Peyer's patch (tissue), 4 donors: ENCODE measurements at places on chromosomes 3 and 15.

DNA sequence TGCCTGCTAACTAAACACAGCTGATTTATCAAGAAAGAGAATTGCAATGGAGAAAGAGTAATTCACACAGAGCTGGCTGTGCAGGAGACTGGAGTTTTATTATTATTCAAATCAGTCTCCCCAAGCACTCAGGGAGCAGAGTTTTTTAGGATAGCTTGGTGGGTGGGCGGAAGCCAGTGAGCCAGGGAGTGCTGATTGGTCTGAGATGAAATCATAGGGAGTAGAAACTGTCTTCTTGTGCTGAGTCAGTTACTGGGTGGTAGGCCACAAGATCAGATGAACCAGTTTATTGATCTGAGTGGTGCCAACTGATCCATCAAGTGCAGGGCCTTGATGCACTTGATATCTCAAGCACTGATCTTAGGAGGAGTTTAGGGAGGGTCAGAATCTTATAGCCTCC is 891.9 kb upstream of the CADM2 start:
- no peak for DNase-seq

- no peak for DNase-seq
Measured at GRCh38 chr15:71357321-71357732, 242.1 kb downstream of the THSD4 start.

DNA sequence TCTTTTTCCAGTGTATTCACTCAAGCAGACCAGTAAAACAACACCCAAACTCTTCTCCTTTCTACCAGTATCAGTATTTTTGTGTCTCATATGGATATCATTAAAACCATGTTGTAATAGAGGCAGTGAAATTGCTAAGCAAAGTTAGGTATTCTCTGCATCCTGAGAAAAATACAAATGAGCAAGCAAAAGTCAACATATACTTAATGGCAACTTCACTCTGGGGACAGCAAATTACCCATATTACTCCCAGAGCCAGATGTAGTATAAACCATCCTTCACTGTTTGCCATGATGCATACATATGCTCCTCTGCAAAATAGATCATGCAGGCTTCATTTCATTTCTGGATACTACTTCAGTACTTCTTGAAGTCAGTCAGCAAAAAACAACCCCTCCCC is 22.1 kb downstream of the UBA5 start:
- no peak for DNase-seq

GRCh38 chr15:65028338-65028737 is 1.1 kb downstream of the MTFMT start:
- DNase-seq = no peak

DNA sequence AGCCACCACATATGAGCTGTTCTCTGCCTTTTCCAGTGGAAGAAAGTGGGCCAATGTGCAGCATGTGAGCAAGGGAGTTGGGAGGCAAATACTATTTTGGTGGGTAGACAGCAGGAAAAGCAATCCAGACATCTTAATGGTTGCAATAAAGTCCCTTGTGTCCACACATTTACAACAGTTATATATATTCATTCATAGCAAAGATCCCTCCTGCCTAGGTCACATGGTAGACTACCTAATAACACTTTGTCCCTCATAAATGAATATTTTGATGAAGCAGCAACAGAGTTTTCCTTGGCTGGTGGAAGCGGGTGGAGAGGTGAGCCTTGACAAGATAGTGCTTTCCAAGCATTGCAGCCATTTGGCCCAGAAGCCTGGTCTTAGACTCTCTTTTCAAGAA is 6.2 kb upstream of the NSMCE3 start:
- no peak for DNase-seq

GRCh38 chr3:126304704-126305103 is 52.5 kb downstream of the KLF15 start:
- no peak for DNase-seq

GRCh38 chr3:20052851-20053250 is 12.6 kb downstream of the KAT2B start:
- DNase-seq = no peak

- no peak for DNase-seq
Measured at GRCh38 chr15:68785541-68785940, 35.2 kb downstream of the ANP32A start.

- no peak for DNase-seq
Measured at GRCh38 chr15:66894986-66895780, 170.2 kb upstream of the SMAD3 start.

DNA sequence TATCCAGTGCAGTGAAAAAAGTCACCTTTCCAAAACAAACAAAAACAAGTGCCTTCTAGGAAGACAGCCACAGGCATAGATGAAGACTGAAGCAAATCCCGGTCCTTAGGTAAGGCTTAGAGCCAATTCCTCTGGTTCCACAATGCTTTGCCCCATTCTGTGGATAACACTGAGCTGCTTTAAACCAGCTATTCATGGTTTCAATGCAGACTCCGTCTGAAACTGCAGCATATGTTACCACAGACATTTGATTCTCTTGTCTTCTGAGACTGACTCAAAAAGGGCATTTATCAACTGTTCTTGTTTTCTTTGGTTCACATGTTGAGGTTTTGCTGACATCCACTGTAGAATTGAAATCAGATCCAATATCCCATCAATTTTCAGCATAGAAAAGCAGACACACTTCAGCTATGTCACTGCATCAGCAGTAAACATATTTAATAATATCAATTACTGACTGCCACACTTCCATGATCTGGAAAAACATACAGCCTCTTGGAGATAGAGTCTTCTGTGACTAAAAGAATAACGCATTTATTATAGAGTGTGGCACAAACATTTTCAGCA is 659.3 kb downstream of the ROBO2 start:
- no peak for DNase-seq

GRCh38 chr3:146468234-146468633 is 1.1 kb downstream of the PLSCR2 start:
- DNase-seq = no peak

GRCh38 chr3:155682426-155683343 is 62.2 kb downstream of the PLCH1 start:
- DNase-seq = no peak

GRCh38 chr15:98718426-98719136 is 70.2 kb downstream of the IGF1R start:
- DNase-seq = no peak

- no peak for DNase-seq
Measured at GRCh38 chr15:46921891-46922290, 795.4 kb upstream of the SEMA6D start.

DNA sequence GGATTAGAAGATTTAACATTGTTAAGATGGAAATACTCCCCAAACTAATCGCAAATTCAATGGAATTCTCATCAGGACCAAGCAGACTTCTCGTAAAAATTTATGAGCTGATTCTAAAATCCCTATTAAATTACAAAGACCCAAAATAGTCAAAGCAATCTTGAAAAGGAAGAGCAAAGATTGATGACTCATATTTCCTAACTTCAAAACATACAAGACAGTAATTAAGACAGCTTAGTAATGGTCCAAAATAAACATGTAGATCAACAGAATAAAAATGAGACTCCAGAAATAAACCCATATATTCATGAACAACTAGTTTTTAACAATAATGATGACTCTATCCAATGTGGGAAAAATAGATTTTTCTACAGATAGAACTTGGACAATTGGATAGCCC is 148.7 kb downstream of the SI start:
- no peak for DNase-seq

DNA sequence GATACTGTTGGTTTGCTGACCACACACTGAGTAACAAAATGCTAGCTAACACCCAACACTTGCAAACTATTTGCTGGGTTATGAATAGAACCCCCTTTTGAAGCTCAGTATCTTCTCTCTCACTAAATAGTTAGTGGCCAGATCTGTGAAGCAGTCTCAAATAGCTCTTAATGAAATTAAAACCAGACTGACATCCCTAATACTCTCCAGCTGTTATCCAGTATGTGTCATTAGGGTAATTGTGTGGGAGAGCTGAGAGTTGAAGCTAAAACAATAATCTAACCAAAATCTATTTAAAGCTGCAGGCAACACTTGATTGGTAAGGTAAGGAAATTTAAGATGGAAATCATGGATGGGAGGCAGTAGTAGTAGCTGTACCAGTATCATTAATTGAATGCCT is 110.4 kb upstream of the RORA start:
- no peak for DNase-seq

DNA sequence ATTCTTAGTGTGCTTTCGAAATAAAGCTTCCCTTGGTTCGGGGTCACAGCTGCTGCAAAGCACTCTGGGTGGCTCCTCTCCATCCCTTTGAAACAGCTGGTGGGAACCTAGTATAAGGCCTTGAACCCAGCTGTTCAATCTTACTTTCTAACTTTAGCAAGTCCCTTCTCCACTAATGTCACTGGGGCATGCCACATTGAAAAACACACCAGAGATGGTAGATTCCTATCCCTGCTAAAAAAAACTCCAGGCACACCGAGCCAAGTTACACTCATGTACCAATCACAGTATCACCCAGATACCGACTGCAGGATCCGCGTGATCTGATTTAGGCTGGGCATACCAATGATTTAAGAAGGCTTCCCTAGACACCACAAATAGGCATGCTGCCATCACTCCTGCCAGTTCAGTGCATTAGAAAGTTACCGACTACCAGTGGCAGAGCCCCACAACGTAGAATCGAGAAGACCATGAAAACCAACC is 65.0 kb downstream of the WWTR1 start:
- no peak for DNase-seq

- DNase-seq = no peak
Measured at GRCh38 chr3:172709774-172710663, 848 bp downstream of the NCEH1 start.

- DNase-seq = no peak
Measured at GRCh38 chr3:77935418-77935817, 895.5 kb downstream of the ROBO2 start.

DNA sequence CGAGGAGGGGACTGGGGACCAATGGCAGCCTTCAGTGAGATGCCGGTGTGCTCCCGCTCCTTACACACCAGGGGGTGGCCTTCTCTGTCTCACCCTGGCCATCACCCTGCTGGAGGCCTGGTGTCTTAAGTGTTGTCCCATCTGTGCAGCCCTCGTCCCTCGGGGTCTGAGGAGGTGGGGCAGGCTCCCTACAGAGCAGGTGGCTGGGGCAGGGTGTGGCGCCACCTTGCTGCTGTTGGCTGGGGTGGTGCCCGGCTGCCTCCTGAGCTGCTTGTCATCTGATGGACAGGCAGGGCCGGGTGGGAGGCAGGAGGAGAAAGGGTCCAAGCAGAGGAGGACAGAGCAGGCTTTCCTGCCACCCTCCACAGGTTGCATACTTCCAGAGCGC is 25.9 kb downstream of the PTPN23 start:
- no peak for DNase-seq

DNA sequence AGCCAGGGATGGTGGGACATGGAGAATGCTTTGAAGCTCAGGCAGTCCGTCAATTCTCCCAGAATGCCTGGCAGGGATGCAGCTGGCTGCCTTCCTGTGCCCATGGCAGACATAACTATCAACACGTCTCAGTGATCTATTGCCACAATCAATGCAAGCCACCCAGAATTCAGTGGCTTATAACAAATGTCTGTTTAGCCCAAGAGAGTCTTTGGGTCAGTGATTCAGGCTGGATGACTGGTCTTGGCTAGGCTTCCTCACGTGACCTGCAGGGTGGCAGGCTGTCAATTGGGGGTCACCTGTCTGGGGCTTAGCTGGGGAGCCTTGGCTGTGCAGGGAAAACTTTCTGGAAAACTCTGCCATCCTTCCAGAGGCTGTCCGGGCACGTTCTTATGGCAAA is 213.1 kb upstream of the LRRFIP2 start:
- DNase-seq = no peak

DNA sequence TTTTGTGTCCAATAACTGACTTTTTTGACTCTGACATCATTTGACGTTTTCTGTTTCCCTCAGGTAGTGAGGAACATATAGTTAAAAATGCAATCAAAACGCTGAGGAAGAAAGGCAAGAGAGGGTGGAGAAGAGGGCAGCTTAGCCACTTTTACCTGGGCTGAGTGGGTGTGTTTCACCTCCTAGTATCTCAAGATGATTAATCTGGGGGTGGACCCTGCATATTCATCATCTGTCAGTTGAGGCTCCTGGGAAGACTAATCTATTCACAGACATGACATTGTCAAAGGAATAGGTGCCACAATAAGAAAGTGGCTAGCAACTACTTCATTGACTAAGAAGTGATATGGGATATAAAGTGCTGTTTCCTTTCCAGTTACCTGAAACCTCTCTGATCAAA is 331.5 kb upstream of the RARB start:
- DNase-seq = no peak

- DNase-seq = no peak
Measured at GRCh38 chr3:85652360-85652759, 693.6 kb downstream of the CADM2 start.

DNA sequence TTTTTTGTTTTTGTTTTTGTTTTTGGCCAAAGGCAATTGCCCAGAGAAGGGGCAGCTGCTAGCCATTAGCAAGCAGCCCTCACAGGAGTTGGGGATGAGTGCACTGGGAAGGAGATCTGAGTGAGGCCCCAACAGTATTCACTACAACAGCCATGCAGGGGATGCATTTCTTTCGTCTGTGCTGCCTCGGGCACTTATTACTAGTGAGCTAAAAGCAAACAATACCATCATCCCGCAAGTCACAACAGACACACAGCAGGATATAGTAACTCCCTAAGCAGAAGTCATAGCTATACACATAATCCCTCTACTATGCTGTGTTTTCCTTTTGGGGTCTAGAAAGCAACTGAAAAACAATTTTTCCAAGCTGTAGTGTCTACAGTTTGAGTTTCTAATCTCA is 27.2 kb downstream of the CRTAP start:
- DNase-seq = no peak

DNA sequence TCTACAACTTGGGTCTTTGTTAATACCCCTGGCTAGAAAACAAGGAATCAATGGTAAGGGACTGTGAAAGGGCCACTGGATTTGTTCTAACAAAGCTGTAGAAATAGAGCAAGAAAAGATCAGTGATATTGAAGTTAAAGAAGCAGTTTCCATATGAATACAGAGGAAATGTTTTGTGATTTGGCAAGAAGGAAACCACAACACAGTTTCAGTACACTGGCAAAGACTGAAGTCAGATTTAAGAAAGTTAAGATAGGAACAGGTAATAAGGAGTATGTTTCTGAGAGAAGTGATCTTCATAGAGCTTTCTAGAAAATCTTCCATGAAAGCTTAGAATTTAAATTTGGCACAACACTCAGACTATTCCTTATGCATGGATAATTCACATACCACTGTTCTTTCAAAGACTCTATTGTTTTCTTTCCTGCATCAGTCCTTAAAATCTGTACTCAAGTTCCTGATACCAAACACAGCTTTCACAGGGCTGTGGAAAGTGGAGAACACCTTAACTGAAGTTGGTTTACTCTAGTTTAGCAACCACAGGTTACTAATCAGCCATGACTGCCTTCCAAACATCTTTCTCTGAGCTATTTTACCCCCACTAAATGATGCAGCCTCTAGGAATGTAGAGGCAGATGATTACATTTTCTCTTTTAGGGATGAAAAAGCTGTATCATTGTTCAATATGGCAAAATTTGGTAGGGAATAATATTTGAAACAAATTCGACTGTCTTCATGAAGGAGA is 32.4 kb upstream of the ALCAM start:
- DNase-seq = no peak

- DNase-seq = no peak
Measured at GRCh38 chr3:117602058-117602644, 892.6 kb downstream of the TUSC7 start.

GRCh38 chr15:64232400-64232799 is 69.6 kb upstream of the PPIB start:
- DNase-seq = no peak
